Kidney epithelial cell (primary cell): ENCODE measurements at places on chromosomes 11 and 22. TPM values are rescaled to one million over a fixed set of nuclear protein-coding genes. Genes with fewer than 3 reads are reported as not detected.

The PHOX2A gene
- not detected in 2 replicates for total RNA-seq

The RBM4B gene
- 17.4 and 17.8 TPM in 2 replicates for total RNA-seq

The KDM4E gene
- total RNA-seq: not detected in 2 replicates

The PDGFB gene
- total RNA-seq: 159 and 165 TPM in 2 replicates

The NAP1L4 gene
- total RNA-seq: 109 and 121 TPM in 2 replicates

The CEND1 gene
- total RNA-seq: 0.25 TPM in 1 of 2 replicates, not detected in the other

The MMP12 gene
- 0.07 TPM in 1 of 2 replicates, not detected in the other for total RNA-seq

The PPP2R5B gene
- 26.9 and 31.1 TPM in 2 replicates for total RNA-seq

The P2RY6 gene
- 4.5 and 6.1 TPM in 2 replicates for total RNA-seq

The UBQLNL gene
- 0.21 TPM in 1 of 2 replicates, not detected in the other for total RNA-seq

The NRXN2 gene
- not detected in 2 replicates for total RNA-seq

The MGAT3 gene
- total RNA-seq: 1.8 and 4.1 TPM in 2 replicates

The HORMAD2 gene
- total RNA-seq: not detected in 2 replicates

The CELSR1 gene
- total RNA-seq: 180 and 210 TPM in 2 replicates

The SLC6A5 gene
- not detected in 2 replicates for total RNA-seq

The PRR33 gene
- total RNA-seq: not detected in 2 replicates

The VSTM5 gene
- 0.27 and 0.29 TPM in 2 replicates for total RNA-seq

The PHLDA2 gene
- 32.8 and 58.5 TPM in 2 replicates for total RNA-seq

The OR51B5 gene
- total RNA-seq: not detected in 2 replicates

The MMP13 gene
- 0.13 TPM in 1 of 2 replicates, not detected in the other for total RNA-seq

The MYEOV gene
- 29.0 and 36.9 TPM in 2 replicates for total RNA-seq

The LRRC55 gene
- under 0.01 and 0.04 TPM in 2 replicates for total RNA-seq

The NLRP6 gene
- not detected in 2 replicates for total RNA-seq

The ADAMTS8 gene
- not detected in 2 replicates for total RNA-seq

The OR51E2 gene
- not detected in 2 replicates for total RNA-seq

The TRPM5 gene
- total RNA-seq: not detected in 2 replicates

The APLP2 gene
- 501 and 586 TPM in 2 replicates for total RNA-seq

The CNTN5 gene
- 0.29 TPM in 1 of 2 replicates, not detected in the other for total RNA-seq
